Body of pancreas (tissue), 4 donors: ENCODE measurements at places on chromosomes 5 and 9. TPM values are rescaled to one million over a fixed set of nuclear protein-coding genes. Genes with fewer than 3 reads are reported as not detected.
A peak's percentile ranks its signal among the peaks of the same experiment; 100 is the strongest.

DNA sequence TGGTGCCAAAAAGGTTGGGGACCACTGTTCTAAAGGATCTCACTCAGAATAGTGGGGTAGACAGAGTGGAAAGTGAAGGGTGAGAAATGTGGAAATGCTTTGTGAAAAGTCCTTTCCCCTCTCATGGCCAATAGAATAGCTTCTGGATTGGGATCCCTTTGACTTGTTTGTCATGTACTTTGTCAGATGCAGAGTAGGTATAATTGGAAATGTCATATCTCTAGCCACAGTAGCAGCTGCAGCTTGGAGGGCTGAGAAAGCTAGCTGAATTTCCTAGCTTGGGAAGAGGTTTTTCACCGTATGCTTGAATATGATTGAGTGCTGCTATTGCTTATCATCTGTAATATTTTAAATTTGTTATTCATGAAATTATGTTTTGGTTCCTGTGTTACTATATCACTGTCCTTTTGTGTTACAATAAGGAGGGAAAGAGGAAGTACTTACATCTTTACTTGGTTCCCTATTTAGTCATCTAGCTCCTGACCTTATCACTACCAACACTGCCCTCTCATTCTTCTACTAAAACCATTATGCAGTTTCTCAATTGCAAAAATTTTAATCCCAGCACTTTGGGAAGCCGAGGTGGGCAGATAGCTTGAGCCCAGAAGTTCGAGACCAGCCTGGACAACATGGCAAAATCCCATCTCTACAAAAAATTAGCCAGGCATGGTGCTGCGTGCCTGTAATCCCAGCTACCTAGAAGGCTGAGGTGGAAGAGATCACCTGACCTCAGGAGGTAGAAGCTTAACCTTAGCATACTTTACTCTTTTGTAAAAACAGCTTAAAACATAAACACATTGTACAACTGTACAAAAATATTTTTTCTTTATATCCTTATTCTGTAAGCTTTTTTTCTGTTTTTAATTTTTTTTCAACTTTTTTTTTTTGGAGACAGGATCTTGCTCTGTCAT lies 12.4 kb downstream of the SLC30A5 start:
- DNase-seq: no peak

The CD274 gene
- 1.6 TPM for total RNA-seq

GRCh38 chr5:139413153-139413552 lies 9.3 kb upstream of the SPATA24 start:
- DNase-seq: no peak

GRCh38 chr5:76326577-76327302 lies 76.3 kb upstream of the IQGAP2 start:
- DNase-seq: no peak

The QRFP gene
- total RNA-seq: not detected

The ITGA2 gene
- 4.0 TPM for total RNA-seq

GRCh38 chr5:6676702-6677101 lies 36.5 kb upstream of the TENT4A start:
- DNase-seq: no peak

The DAPK1 gene
- total RNA-seq: 79.6 TPM

GRCh38 chr5:142826741-142827492 lies 56.7 kb downstream of the ARHGAP26 start:
- peak; percentile 72 for DNase-seq

The MCC gene
- 9.9 TPM for total RNA-seq

DNA sequence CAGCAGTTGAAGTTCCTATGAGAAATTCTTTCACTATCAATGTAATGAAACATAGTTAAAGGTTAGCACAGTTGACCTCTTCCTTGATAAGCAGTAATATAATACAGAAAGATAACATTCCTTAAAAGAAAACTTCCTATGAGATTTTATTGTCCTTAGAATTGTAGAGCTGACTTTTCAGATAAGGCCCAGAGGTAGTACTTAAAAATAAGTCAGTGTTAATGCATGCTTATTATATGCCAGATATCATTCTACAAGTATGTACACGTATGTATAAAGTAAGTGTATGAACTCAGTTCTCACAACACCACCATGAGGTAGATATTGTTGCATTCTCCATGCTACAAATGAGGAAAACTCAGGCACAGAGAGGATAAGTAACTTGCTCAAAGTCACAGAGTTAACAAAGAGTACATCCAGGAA lies 15.3 kb downstream of the AP3S1 start:
- DNase-seq: no peak

DNA sequence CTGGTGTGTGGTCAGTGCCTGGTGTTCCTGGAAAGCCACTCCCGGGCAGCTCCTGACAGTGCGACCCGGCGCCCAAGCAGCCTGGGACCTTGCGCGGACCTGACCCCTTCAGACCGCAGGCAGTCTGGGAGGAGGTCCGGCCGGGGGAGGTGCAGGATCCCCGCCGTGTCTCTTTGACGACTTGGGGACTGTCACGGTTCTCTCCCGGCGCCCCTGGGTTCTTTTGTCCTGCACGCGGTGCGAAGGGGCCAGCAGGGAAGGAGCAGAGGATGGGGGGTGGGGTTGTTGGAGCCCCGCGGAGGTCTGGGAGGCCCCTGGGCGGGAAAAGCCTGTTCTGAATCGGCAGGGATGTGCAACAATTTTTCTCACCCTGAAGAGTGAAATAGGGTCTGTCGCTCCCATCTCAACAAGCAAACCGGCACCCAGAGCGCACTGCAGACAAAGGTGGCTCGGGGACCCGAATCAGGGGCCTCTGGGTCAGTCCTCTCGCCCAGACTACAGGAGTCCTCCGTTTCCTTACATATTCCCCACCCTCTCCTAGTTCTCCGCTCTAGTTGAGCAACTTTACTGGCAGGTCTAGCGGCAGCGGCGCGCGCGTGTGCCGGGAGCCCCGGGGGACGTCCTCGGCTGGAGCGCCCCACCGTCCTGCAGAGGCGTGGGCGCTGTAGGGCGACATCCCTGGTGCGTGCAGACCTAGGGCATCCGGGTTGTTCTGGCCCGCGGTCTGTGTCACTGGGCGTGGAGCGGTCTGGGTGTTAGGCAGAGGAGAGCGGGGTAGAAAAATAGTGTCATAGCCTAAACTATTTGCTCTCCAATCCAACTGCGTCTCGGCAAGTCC lies 1.2 kb downstream of the VCAN start:
- DNase-seq: peak; percentile 33

The CAMK2A gene
- 0.26 TPM for total RNA-seq

DNA sequence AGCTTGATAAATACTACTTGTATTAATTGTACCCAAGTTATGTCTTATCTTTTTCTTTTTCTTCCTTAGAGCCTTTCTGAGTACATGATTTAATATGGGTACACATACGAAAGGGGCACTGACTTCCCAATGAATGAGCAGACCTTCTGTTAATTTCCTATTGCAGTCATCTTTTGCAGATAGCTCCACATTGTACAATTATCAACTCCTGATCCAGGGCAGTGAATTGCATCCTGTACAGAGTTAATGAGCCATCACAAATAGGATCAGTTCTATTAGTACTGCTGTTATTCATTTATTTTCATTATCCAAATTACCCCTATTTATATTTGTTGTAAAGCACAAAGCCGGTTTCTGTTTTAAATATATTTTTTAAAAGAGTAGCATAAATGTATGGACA lies 105.6 kb downstream of the ADAMTSL1 start:
- DNase-seq: no peak

- no peak for DNase-seq
These were observed 281.1 kb upstream of the ANKRD55 start for GRCh38 chr5:56514245-56514644.

GRCh38 chr5:178496214-178496613 lies 94.0 kb downstream of the COL23A1 start:
- DNase-seq: no peak

The NPR3 gene
- 2.6 TPM for total RNA-seq

DNA sequence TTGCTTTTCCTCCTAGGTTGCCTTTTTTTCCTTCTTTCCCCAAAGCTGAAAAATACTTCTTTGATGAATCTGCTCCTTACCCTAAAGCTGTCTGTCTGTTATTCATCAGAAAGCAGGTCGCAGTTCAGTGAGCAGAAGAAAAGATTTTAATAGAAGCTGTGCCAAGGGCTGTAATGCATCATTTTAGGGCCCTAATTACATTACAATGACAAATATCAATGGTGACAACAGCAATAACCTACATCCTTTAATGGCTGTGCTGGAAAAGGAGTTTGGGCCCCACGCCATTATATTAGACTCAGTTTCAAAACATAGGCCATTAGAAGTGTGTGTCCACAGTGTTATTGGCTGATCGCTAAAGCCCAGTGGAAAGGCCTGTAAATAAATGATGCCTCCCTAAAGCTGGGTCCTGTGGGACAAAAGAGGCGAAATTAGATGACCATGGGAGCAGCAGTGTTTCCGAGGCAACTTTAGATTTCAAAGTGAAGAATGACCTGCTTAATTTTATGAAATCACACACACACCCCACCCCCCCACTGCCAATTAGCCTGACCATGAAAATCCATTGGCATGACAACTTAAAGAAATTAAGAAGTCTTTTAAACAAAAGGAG lies 38.4 kb downstream of the TLE4 start:
- no peak for DNase-seq
